Caudate nucleus (tissue), 63 donors: ENCODE measurements at places on chromosomes 16 and 17.

- no peak for DNase-seq
Measured at GRCh38 chr16:56673921-56674320, 4.3 kb downstream of the MT1H start.

- DNase-seq, result no peak
Measured at GRCh38 chr16:48279199-48279598, 31.9 kb upstream of the ABCC11 start.

- DNase-seq, result no peak
Measured at GRCh38 chr17:63538693-63539595, 11.3 kb upstream of the DCAF7 start.

- no peak for DNase-seq
Measured at GRCh38 chr17:28740406-28741357, 3.1 kb upstream of the TRAF4 start.

GRCh38 chr17:17150448-17150800, 55.7 kb downstream of the PLD6 start:
- no peak for DNase-seq

- no peak for DNase-seq
Measured at GRCh38 chr17:7328840-7329373, at the start of gene NEURL4. NEURL4 (minus strand) TSS chr17:7329335; CDS start chr17:7329312, 23 bp downstream.

- no peak for DNase-seq
Measured at GRCh38 chr17:29295420-29295819, 1.5 kb upstream of the NUFIP2 start.

GRCh38 chr16:24027466-24027865, 191.7 kb downstream of the PRKCB start:
- no peak for DNase-seq

DNA sequence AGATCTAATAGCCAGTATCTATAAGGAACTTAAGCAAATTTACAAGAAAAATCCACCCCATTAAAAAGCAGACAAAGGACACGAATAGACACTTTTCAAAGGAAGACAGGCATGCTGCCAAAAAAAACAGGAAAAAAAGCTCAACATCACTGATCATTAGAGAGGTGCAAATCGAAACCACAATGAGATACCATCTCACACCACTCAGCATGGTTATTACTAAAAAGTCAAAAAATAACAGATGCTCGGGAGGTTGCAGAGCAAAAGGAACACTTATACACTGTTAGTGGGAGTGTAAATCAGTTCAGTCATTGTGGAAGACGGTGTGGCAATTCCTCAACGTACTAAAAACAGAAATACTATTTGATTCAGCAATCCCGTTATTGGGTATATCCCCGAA, 9.6 kb downstream of the STX8 start:
- DNase-seq, result no peak

DNA sequence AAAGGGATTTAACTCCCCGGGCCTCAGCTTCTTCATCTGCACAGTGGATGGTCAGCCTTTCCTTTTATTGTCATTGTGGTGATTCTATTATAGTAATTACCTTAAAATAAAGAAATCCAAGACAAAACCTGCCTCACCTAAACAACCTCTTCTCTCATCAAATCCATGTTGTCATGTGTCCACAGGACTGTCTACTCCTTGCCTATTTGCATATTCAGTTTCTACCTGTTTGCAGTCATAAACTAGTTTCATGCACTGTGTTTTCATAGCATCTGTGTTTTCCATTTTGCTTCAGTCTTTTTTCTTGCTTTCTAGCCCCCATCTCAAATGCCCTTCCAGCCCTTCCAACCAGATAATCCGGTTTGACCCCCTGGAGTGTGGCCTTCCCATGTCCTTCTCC, 44.3 kb upstream of the CPNE2 start:
- DNase-seq, result no peak

DNA sequence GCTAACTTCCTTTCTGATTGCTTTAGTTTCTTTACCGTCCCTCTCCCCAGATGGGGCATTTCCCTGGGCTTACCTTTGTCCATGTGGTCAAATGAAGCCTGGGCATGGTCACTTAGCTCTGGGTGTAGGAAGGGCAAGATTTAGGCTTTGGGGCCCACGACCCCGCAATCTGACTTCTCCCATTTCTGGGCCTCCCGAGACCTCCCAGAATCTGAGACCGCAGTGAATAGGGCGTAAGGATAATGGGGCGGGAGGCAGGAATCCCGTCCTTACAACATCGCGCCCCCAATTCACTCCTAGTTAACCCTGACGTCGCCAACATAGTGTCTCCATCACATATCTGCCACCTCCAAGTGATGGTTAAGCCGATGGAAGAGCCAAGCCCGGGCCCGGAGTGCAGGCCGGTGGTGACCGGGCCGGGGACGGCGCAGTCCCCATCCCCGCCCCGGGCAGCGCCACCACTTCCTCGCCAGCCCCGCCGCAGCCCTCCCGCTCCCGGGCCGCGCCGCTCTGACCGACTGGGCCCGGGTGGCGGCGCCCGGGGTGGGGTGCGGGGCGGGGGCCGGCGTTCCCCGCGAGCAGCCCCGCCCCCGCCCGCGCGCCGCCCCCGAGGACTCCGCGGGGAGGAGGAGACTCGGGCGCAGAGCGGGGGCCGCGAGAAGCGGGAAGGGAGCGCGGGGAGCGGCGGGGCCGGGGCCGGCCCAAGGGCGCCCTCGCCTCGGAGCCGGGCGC, at the start of gene RHBDL3:
Gene RHBDL3, plus strand, starts transcription at position 641 of the 732 bp plus-strand sequence. CDS start 358 bp downstream, outside the sequence.
- DNase-seq, result no peak
